ENCODE measurements at places on chromosomes 2 and 18. TPM values are rescaled to one million over a fixed set of nuclear protein-coding genes. Genes with fewer than 3 reads are reported as not detected.

- no peak for DNase-seq
Measured at GRCh38 chr2:230935130-230935430, 10.0 kb upstream of the GPR55 start.

DNA sequence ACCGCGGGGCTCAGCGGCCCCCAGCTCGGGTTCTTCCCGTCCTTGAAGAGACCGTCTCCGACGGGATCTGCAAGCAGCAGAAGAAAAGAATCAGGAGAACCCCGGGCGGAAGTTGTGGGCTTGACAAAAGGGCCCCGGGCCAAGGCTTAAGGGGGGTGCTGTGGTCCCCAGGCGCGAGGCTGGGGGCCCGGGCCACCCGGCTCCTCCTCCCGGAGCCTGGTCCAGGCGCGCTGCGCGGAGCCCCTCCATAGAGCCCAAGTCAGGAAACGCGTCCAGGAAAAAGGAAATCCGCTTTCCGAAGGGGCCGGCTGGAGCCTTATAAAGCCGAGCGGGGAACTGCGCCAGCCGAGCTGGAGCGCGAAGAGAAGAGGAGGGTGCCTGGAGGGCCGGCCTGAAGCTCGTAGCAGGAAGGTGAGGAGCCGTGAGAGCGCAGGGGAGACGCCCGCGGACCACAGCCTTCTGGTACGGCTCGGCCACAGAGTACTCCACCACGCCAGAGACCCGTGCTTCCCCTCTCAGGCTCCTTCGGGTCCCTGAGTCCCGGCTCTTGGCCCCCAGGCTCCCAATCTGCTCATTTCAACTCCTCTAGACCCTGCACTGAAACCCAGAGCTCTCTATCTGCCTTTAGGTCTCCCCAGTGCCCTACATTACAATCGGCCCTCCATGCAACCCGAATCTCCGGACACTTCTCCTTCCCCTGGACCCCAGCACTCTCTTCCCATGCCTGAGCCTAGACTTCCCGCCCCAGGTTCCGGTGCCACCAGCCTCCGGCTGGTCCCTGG, 554 bp downstream of the FEV start:
- DNase-seq = peak; percentile 30

DNA sequence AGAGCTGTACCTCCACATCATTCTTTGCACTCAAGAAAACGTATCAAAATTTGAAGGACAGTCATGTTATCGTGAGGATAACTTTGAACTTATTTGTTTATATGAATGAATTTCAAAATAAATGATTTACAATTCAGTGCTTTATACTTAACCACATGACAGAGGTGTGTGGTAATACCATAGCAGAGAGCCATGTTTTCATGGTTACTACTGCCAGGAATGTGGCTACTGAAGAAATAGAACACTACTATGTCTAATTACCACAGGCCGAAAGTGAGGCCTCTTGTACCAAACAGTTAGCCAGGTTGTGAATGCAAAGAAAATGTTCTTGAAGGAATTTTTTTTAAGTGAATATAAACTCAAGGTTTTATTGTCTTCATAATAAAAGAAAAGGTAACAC, 49.2 kb downstream of the AAK1 start:
- DNase-seq = no peak

DNA sequence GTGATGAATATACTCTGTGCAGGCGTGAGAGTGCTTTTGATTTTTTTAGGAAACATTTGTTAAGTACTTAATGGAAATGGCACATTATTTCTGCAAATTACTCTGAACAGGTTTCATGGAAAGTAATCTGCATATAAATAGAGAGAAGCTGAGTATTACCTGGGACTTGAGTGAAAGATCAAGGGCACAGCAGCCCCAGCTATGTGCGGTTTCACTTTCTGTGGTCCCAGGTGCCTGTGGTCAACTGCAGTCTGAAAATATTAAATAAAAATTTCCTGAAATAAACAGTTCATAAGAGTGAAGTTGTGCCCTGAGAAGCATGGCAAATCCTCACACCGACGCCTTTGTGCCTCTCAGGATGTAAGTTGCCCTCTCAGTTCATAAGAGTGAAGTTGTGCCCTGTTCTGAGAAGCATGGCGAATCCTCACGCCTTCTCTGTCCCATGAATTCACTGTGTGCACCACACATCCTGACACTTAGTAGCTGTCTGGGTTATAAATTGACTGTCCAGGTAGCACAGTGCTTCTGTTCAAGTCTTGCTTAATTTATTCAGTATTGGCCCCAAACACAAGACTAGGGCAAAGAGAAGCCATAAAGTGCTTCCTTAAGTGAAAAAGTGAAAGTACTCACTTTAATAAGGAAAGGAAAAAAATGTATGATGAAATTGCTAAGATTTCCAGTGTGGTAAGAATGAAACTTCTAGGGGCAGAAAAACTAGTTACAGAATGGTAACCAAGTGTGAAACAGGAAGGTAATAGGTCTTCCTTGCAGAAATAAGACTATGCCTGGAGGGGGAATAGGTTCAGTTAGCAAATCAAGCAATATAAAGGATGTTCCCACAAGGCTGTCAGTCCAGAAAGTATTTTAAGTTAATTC, 4.3 kb upstream of the SNTG2 start:
- no peak for DNase-seq

DNA sequence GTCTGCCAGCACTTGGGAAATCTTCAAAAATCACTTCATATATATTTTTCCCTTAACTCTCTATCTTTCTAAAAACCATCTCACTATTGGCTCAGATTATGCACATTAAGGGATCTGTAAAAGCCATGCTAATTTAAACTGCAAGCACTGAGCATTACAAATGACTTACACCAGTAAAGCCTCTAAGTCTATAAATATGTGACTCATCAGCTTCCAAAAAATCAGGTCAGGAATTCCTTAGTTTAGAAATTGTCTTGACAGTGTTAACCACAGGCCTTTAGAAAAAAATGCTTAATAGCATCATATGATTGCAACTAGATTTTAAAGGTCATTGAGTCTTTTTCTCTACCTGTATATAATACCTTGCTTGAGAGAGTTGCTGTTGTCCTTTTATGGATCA, 1113.6 kb upstream of the PIK3C3 start:
- no peak for DNase-seq

DNA sequence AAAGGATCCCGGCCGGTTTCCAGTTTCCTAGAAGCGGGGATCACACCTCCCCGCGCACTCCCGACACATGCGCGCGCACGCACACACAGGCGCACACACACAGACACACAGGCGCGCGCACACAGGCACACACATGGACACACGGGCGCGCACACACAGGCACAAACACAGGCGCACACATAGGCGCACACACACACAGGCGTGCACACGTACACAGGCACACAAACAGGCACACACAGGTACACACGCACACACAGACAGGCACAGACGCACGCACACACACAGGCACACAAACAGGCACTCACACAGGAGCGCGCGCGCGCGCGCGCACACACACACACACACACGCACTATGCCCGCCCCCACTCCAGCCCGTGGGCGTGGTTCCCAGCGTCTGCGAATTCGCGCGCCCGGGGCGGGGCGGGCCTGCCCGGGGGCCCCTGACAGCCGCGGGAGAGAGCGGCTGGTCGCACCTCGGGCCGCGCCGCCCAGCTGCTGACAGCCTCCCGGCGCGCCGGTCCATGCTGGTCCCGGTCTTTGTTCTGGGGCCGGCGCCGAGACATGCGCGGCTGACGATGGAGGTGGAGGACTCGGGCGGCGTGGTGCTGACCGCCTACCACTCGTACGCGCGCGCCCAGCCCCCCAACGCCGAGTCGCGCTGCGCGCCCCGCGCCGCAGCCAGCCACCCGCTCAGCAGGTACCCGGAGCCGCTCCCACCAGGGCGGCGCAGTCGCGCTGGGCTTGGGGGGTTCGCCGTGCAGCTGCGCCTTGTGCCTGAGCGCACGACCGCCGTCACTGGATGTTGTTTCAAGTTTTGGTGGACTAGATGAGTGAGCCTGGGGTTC, at the start of gene ARHGAP28:
Gene ARHGAP28, plus strand, starts transcription at position 470 of the 845 bp plus-strand sequence. Its CDS starts 106 bp downstream, at position 576.
- no peak for DNase-seq

DNA sequence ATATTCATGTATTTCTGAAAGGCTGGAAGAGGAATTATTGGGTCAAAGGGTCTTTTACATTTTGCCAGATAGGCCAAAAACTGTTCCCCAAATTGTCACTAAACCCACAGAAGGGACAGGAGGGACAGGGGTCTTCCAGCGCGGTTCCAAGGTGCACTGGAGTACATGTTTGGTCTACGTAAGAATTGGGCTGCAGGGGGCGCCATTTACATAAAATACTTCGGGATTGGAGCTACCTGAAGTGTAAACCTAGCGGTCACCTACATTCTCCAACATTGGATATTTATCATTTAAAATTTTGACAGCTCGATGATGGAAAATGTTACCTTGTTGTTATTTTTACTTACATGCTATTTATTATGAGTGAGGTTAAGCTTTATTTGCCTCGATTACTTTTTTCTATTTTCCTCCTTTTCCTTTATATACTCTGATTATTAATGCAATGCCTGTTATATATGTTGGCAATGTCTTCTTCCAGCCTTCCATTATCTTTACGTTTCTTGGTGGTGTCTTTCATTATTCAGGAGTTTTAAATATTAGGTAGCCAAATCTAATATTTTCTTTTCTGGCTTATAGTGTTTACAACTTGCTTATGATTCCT, 43.0 kb upstream of the RAB6C start:
- DNase-seq = no peak

DNA sequence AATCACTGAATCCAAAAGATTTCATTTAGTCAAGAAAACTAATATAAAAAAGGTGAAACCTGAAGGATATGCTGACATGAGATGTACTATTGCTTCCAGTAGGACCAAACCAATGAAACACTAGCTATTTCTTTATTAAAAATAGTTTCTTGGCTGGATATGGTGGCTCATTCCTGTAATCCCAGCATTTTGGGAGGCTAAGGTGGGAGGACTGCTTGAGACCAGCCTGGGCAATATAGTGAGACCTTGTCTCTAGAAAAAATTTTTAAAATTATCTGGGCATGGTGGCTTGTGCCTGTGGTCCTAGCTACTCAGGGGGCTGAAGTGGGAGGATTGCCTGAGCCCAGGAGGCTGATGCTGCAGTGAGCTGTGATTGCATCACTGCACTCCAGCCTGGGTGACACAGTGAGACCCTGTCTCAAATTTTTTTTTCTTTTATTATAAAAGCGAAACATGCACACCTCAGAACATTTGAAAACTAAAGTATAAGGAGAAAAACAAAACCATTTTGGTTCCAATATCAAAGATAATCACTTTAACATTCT, 266.2 kb downstream of the TGIF1 start:
- no peak for DNase-seq

- no peak for DNase-seq
Measured at GRCh38 chr18:79411614-79412526, 16.1 kb downstream of the NFATC1 start.

DNA sequence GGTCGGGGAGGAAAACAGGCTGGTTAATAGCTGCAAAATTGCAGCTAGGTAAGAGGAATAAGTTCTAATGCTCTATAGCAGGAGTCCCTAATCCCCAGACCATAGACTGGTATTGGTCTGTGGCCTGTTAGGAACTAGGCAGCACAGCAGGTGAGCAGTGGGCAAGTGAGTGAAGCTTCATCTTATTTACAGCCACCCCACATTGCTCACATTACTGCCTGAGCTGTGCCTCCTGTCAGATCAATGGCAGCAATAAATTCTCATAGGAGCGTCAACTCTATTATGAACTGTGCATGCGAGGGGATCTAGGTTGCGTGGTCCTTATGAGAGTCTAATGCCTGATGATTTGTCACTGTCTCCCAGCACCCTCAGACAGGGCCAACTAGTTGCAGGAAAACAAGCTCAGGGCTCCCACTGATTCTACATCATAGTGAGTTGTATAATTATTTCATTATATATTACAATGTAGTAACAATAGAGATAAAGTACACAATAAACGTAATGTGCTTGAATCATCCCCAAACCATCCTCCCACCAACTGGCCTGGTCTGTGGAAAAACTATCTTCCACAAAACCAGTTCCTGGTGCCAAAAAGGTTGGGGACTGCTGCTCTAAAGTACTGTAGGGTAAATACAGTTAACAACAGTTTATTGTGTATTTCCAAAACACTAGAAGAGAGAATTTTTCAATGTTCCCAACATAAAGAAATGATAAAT, 91.7 kb upstream of the TFCP2L1 start:
- no peak for DNase-seq

DNA sequence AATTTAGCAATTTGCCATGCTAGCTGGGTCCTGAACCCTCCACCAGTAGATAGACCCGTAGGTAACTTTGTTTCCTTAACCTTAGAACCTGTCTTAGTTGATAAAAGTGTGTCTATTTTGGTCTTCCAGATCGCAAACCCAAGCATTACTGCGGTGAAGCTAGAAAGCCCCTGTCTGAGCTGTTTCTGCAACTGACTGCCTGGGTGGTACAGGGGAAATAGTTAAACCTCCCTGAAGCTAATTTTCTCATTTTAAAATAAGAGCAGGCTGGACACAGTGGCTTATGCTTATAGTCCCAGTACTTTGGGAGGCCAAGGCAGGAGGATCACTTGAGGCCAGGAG, 101.7 kb upstream of the MSH2 start:
- DNase-seq = no peak

GRCh38 chr2:170739048-170739447, 23.9 kb downstream of the SP5 start:
- DNase-seq = no peak

DNA sequence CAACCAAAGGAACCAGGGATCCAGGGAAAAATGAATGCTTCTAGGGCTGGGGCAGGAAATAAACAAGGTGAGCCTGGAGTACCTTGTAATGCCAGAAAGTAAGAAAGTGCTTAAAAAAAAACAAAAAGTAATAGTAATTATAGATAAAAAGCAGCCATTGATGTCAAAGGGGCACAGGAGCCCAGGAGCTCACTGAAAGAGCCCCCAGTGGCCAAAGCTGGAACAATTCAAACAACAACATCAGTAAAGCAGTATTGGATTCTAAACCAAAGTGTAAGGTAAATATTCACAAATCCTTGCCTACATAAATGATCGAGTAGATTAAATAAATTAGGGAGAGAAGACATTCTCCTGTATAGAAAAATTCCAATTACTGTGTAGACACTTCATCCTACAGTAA, 114.3 kb upstream of the ARL4C start:
- DNase-seq = no peak

- no peak for DNase-seq
Measured at GRCh38 chr18:54260396-54261072, 8.8 kb upstream of the POLI start.

DNA sequence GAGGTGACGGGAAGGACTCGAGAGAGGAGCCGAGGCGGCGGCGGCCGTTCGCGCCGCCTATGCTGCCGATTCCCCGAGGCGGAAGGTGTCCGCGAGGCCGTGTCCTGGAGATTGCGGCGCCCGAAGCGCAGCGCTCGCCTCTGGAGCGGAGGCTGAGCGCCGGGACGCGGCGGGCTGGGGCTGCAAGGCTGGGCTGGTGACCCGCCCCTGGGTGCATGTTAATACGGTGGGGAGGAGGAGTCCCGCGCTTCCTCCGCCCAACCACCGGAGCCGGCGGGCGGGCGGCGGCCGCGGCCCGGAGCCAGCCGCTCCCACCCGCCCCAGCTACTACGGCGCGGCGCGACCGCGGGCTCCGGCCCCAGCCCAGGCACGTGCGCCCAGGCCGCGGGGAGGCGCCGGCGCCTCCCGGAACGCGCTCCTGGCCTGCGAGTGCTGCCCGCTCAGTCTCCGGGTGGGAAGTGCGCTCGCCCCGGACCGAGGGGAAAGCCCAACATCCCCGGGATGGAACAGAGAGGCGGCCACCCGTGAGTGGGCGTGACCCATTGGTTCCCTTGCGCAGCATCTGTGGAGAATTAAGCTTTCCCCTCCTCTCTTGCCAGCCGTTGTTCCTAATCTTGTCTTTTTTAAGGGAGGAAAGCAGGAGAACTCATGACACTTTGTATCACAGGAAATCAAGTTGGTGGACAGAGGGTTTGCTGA, at the start of gene DLGAP1:
Gene DLGAP1, minus strand, starts transcription at position 195 of the 699 bp plus-strand sequence.
- no peak for DNase-seq

The CLEC4F gene
- not detected for total RNA-seq
